A549 treated with CpdA at 1 μM for 4 hours (cell line): ENCODE measurements at places on chromosomes 5 and 9. TPM values are rescaled to one million over a fixed set of nuclear protein-coding genes. Genes with fewer than 3 reads are reported as not detected.

The CDHR2 gene
- 0.04 to 0.15 TPM (median 0.10 TPM) in 4 of 5 replicates, not detected in the other for total RNA-seq

The KIF2A gene
- total RNA-seq: 29.1 to 50.7 TPM (median 37.0 TPM) in 5 replicates

The SELENOP gene
- total RNA-seq: 0.17 to 0.57 TPM (median 0.41 TPM) in 4 of 5 replicates, not detected in the other

The KIAA0825 gene
- total RNA-seq: 0.20 to 0.43 TPM (median 0.38 TPM) in 5 replicates

The COL27A1 gene
- 11.1 to 17.7 TPM (median 13.5 TPM) in 5 replicates for total RNA-seq

The EXD3 gene
- 6.1 to 7.4 TPM (median 6.9 TPM) in 5 replicates for total RNA-seq

The ANKRD20A1 gene
- 0.28 to 1.9 TPM (median 0.84 TPM) in 5 replicates for total RNA-seq

The SLC2A6 gene
- total RNA-seq: 16.2 to 24.6 TPM (median 21.2 TPM) in 5 replicates

The FRRS1L gene
- total RNA-seq: 0.22 to 0.39 TPM (median 0.25 TPM) in 5 replicates

The TAF1L gene
- total RNA-seq: not detected in 5 replicates

The IFNA1 gene
- total RNA-seq: not detected in 5 replicates

The GMCL2 gene
- total RNA-seq: not detected in 5 replicates

The ANGPTL2 gene
- total RNA-seq: not detected in 5 replicates

The KCNT1 gene
- total RNA-seq: not detected in 5 replicates

The POU5F2 gene
- 0.01 to 0.02 TPM in 2 of 5 replicates, not detected in the others for total RNA-seq

The CCDC183 gene
- total RNA-seq: 0.20 to 0.83 TPM (median 0.45 TPM) in 5 replicates

The CDO1 gene
- total RNA-seq: 0.05 to 0.09 TPM in 2 of 5 replicates, not detected in the others

The BARHL1 gene
- total RNA-seq: 0.06 TPM in 1 of 5 replicates, not detected in the others

The FGF10 gene
- total RNA-seq: not detected in 5 replicates

The OSMR gene
- total RNA-seq: 57.7 to 84.1 TPM (median 76.1 TPM) in 5 replicates

The F2RL1 gene
- total RNA-seq: 238 to 332 TPM (median 276 TPM) in 5 replicates

The CDKN2A gene
- total RNA-seq: 0.13 TPM in 1 of 5 replicates, not detected in the others

The SLC34A1 gene
- not detected in 5 replicates for total RNA-seq

The PCDHGA11 gene
- total RNA-seq: 0.02 TPM in 1 of 5 replicates, not detected in the others

The FBP1 gene
- not detected in 5 replicates for total RNA-seq

The APBA1 gene
- total RNA-seq: 0.10 to 0.43 TPM (median 0.33 TPM) in 5 replicates

The MAP1B gene
- 37.7 to 67.9 TPM (median 41.7 TPM) in 5 replicates for total RNA-seq

The AFAP1L1 gene
- 4.4 to 6.3 TPM (median 5.5 TPM) in 5 replicates for total RNA-seq

The IFNE gene
- 1.6 to 3.3 TPM (median 2.3 TPM) in 5 replicates for total RNA-seq

The SPAG8 gene
- total RNA-seq: 0.22 to 0.53 TPM (median 0.27 TPM) in 5 replicates

The DNM1 gene
- total RNA-seq: 82.3 to 102 TPM (median 86.9 TPM) in 5 replicates

The G3BP1 gene
- 146 to 166 TPM (median 149 TPM) in 5 replicates for total RNA-seq

The SPATA31E1 gene
- 0.01 to 0.03 TPM in 2 of 5 replicates, not detected in the others for total RNA-seq

The TEX48 gene
- total RNA-seq: not detected in 5 replicates

The GALNT12 gene
- total RNA-seq: 2.7 to 5.6 TPM (median 4.6 TPM) in 5 replicates

The SLC25A48 gene
- 0.13 to 0.17 TPM in 2 of 5 replicates, not detected in the others for total RNA-seq

The TRIM36 gene
- 1.5 to 1.7 TPM (median 1.7 TPM) in 5 replicates for total RNA-seq

The NIM1K gene
- 0.27 to 0.41 TPM (median 0.33 TPM) in 4 of 5 replicates, not detected in the other for total RNA-seq

The STK32A gene
- total RNA-seq: 0.09 to 0.30 TPM (median 0.29 TPM) in 5 replicates

The IRX2 gene
- 1.2 to 2.2 TPM (median 1.3 TPM) in 5 replicates for total RNA-seq

The IGIP gene
- 0.91 to 1.2 TPM (median 1.0 TPM) in 5 replicates for total RNA-seq

The DNAH5 gene
- 0.78 to 1.4 TPM (median 1.1 TPM) in 5 replicates for total RNA-seq

The ERCC8 gene
- 12.4 to 20.4 TPM (median 13.6 TPM) in 5 replicates for total RNA-seq

The DRD1 gene
- 0.83 to 1.4 TPM (median 1.0 TPM) in 5 replicates for total RNA-seq

The SPATA31C1 gene
- total RNA-seq: not detected in 5 replicates

The ORM2 gene
- not detected in 5 replicates for total RNA-seq

The DIPK1B gene
- 6.4 to 10.5 TPM (median 7.9 TPM) in 5 replicates for total RNA-seq

The GADD45G gene
- total RNA-seq: 0.16 to 0.40 TPM (median 0.35 TPM) in 4 of 5 replicates, not detected in the other

The OBP2B gene
- not detected in 5 replicates for total RNA-seq

The TXNDC8 gene
- not detected in 5 replicates for total RNA-seq

The PRR16 gene
- total RNA-seq: not detected in 5 replicates

The SPINK7 gene
- total RNA-seq: not detected in 5 replicates

The SPINK13 gene
- not detected in 5 replicates for total RNA-seq

The CDH9 gene
- total RNA-seq: not detected in 5 replicates

The MCC gene
- 0.14 to 0.38 TPM (median 0.25 TPM) in 5 replicates for total RNA-seq

The MAT2B gene
- total RNA-seq: 42.1 to 54.8 TPM (median 49.3 TPM) in 5 replicates

The IQGAP2 gene
- total RNA-seq: 1.1 to 1.7 TPM (median 1.3 TPM) in 5 replicates

The ANKRD18B gene
- total RNA-seq: 5.6 to 8.6 TPM (median 7.2 TPM) in 5 replicates

The KCTD16 gene
- total RNA-seq: 0.05 to 0.07 TPM (median 0.05 TPM) in 3 of 5 replicates, not detected in the others
